ENCODE measurements at places on chromosomes 12 and 14.

DNA sequence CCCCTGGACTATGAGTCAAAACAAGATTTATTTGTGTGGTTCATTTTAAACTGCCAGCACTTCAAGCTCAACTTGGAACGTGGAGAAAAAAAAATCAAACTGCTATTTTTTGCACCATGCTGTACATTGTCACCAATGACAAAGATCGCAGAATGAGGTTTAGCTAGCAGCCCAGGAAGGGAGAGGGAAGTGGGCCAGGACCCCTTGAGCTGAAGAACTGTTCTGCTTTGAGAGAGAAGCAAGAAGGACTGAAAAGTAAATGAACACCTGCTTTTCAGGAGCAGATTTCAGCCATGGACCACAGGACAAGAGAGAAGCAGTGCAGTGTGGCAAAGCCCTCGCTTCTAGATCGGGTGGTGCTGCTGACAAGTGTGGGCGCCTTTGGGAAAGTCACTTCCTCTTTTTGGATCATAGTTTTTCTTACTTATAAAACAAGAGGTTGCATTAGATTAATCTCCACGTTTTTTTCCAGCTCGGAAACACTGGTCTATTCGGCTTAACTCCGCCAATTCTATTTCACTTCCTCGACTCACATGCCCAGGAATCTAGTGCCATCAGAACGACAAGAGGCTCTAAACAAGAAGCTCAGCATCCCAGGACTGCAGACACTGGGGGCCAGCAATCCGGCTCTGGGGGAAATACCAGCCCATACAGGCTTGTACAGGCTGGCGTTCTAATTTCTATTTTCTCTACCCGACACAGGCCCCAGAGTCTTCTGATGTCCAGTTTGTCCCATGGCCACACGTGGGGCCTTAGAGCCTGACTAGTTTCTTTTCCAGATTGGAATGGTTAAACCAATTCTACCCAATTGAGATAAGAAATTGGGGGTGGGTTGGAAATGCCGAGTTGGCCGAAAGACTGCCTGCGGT, 129.9 kb downstream of the CRACR2A start:
- H3K36me3 ChIP-seq = no peaks in the 10 kb centered on the region
- no peak overlapping the region for H3K4me3 ChIP-seq
- no peak for DNase-seq
- H3K27ac ChIP-seq = no peak overlapping the region

DNA sequence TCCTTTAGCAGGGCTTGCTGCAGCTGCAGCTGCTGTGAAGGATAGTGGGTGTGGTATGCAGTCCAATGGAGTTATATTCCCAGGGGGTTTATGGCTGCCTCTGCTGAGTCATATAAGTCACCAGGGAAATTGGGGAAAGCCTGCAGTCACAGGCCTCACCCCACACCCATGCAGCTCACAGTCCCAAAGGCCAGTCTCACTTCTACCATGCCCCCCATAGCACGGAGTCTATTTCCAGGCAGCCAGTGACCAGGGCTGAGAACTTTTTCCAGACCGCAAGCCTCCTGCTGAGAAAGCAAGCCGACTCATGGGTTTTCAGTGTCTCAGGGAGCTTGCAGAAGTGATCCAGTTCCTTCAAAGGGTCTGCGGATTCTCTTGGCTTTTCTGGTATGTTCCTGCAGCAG, 322.4 kb upstream of the CLEC14A start:
- no peaks in the 10 kb centered on the region for H3K27me3 ChIP-seq
- no peaks in the 10 kb centered on the region for H3K36me3 ChIP-seq
- H3K4me3 ChIP-seq = no peak overlapping the region
- no peaks in the 10 kb centered on the region for H3K4me1 ChIP-seq
- H3K27ac ChIP-seq = no peak overlapping the region
- no peak for DNase-seq

GRCh38 chr12:45789025-45789424, 59.5 kb downstream of the ARID2 start:
- H3K27me3 ChIP-seq = no peaks in the 10 kb centered on the region
- peaks cover 6% of the 10 kb centered on the region for H3K4me1 ChIP-seq
- DNase-seq = peak; percentile 17
- H3K4me3 ChIP-seq = no peak overlapping the region
- no peak overlapping the region for H3K27ac ChIP-seq
- H3K36me3 ChIP-seq = no peaks in the 10 kb centered on the region

GRCh38 chr12:122894193-122895121, 1.5 kb downstream of the VPS37B start:
- no peaks in the 10 kb centered on the region for H3K36me3 ChIP-seq
- H3K27me3 ChIP-seq = no peaks in the 10 kb centered on the region
- H3K27ac ChIP-seq = peak overlapping the region; percentile 95
- no peak for DNase-seq
- peaks cover 61% of the 10 kb centered on the region for H3K4me1 ChIP-seq

- H3K36me3 ChIP-seq = no peaks in the 10 kb centered on the region
- no peaks in the 10 kb centered on the region for H3K4me1 ChIP-seq
- no peak overlapping the region for H3K4me3 ChIP-seq
- no peak overlapping the region for H3K27ac ChIP-seq
- DNase-seq = no peak
Observed at GRCh38 chr14:34794941-34795340, 80.2 kb downstream of the BAZ1A start.

DNA sequence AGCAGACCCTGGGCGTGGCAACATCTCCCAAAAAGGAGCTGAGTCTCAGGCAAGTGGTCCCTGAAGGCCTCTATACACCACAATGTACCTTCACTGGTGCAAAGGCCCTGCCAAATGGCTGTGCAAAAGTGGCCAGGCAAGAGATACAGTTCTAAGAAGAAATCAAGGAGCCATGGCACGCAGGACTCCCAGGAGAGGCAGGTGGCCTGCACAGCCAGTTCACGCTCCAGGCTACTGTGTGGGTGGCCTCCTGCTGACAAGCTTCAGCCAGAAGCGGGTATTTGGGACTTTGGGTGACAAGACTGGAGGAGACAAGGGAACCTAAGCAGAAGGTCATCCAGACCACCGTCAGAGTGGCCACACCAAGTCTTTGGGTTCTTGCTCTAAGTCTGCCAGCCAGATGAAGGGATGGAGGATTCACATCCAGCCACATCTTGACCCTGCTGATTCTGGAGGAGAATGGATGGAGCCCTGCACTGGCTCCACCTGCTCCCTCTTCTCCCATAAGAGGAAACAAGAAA, 20.5 kb upstream of the ZFP36L1 start:
- no peaks in the 10 kb centered on the region for H3K36me3 ChIP-seq
- DNase-seq = no peak
- no peaks in the 10 kb centered on the region for H3K27me3 ChIP-seq
- H3K4me1 ChIP-seq = peaks cover 44% of the 10 kb centered on the region
- H3K4me3 ChIP-seq = no peak overlapping the region
- H3K27ac ChIP-seq = peak overlapping the region; percentile 98

DNA sequence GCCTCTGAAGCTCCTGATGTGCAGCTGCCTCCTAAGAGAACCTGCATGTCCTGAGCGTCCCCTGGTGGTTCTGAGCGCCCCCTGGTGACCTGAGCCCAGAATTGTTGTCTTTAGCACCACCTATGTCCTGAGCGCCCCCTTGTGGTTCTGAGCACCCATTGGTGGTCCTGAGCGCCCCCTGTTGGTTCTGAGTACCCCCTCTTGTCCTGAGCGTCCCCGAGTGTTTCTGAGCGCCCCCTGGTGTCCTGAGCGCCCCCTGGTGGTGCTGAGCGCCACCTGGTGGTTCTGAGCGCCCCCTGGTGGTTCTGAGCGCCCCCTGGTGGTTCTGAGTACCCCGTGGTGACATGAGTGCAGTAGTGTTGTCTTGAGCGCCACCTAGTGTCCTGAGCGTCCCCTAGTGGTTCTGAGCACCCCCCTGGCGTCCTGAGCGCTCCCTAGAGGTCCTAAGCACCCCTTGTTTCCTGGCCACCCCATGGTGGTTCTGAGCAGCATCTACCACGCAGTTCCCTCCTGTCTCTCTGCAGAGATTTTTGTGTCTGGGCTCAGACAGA, 782.5 kb downstream of the TMEM121 start:
- no peaks in the 10 kb centered on the region for H3K36me3 ChIP-seq
- H3K4me3 ChIP-seq = no peak overlapping the region
- H3K27ac ChIP-seq = no peak overlapping the region
- no peak for DNase-seq
- H3K27me3 ChIP-seq = no peaks in the 10 kb centered on the region

DNA sequence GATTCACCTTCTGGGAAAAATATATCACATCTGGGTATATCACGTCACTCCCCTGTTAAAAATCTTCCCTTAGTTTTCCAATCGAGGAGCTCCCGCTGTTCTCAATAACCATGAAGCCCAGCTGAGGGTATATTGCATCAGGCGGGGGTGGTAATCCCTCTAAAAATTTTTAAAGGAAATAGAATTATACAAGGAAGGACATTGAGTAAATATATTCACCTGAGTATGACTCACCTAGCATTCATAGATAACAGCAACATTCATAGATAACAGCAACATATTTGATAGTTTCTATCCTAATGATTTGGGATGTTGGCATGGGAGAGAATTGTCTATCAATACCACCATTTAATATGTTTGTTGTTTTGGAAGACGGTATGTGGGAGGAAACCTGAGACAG, 473.6 kb downstream of the RMST start:
- no peak overlapping the region for H3K4me3 ChIP-seq
- no peak overlapping the region for H3K27ac ChIP-seq
- no peaks in the 10 kb centered on the region for H3K4me1 ChIP-seq
- no peaks in the 10 kb centered on the region for H3K36me3 ChIP-seq
- H3K27me3 ChIP-seq = no peaks in the 10 kb centered on the region

DNA sequence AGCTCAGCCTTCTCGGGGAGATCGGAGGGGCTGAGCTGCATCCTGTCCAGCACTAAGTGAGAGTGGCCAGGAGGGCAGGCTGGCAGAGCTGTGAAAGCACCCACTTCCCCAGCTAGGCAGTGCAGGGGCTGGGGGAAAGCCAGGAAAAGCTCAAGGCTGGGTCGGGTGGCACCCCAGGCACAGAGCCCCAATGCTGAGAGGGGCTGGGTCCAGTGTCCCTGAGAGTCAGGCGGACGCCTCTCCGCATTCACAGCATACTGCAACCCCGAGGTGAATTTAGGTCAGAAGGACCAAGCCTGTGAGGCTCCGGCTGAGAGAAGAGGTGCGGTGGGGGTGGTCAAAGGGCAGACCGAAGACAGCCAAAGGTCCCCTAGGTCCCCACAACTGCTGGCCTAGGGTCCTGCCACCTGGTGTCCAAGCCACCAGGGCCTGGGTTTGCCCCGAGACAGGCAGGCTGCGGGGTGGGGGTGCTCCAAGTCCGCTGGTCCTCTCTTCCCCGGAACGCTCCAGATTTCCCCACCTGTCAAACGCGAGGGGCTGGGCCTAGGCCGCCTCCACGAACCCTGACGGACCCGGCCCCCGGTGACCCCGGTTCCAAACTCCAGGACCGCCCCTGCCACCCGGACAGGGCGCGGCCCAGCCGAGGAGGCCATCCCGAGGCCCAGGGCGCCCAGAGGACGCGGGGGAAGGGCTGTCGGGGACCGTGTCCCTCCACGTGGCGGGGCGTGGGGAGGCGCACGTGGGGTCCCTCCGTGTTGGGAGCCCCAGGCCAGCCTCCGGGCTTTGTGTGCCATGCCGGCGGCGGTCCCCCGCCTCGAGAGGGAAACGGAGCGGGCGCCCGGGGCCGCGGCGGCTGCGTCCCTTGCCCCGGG, 527 bp downstream of the CAMKK2 start:
- H3K27ac ChIP-seq = peak overlapping the region; percentile 91
- DNase-seq = no peak
- peaks cover 22% of the 10 kb centered on the region for H3K4me1 ChIP-seq
- H3K27me3 ChIP-seq = no peaks in the 10 kb centered on the region
- peak overlapping the region; percentile 97 for H3K4me3 ChIP-seq

DNA sequence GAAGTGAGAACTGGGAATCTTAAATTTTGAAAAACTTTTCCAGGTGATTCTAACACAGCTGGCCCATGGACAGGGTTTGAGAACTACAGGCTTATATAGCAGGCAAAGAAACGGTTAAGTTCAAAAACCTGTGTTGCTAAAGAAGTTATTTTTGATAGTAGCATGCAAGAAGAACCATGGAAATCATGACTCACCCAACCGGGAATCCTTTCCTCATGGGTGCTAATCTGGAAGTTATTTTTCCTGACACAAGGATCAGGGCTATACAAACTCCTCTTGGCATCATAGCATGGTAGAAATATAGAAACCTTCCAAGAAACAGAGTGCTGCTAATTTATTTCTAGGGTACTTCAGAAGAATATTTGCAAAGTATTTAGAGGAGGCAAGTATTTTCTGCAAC, 588.7 kb downstream of the CCER1 start:
- H3K4me3 ChIP-seq = no peak overlapping the region
- no peak overlapping the region for H3K27ac ChIP-seq
- no peaks in the 10 kb centered on the region for H3K4me1 ChIP-seq
- no peaks in the 10 kb centered on the region for H3K36me3 ChIP-seq
- no peaks in the 10 kb centered on the region for H3K27me3 ChIP-seq

GRCh38 chr12:10182354-10183049, 3.7 kb downstream of the TMEM52B start:
- H3K27ac ChIP-seq = no peak overlapping the region
- peaks cover 7% of the 10 kb centered on the region for H3K4me1 ChIP-seq
- no peak overlapping the region for H3K4me3 ChIP-seq
- H3K36me3 ChIP-seq = no peaks in the 10 kb centered on the region

GRCh38 chr12:40727774-40728483, 35.7 kb downstream of the CNTN1 start:
- H3K27me3 ChIP-seq = no peaks in the 10 kb centered on the region
- no peak overlapping the region for H3K27ac ChIP-seq
- DNase-seq = no peak
- H3K4me3 ChIP-seq = no peak overlapping the region
- no peaks in the 10 kb centered on the region for H3K36me3 ChIP-seq
- no peaks in the 10 kb centered on the region for H3K4me1 ChIP-seq

DNA sequence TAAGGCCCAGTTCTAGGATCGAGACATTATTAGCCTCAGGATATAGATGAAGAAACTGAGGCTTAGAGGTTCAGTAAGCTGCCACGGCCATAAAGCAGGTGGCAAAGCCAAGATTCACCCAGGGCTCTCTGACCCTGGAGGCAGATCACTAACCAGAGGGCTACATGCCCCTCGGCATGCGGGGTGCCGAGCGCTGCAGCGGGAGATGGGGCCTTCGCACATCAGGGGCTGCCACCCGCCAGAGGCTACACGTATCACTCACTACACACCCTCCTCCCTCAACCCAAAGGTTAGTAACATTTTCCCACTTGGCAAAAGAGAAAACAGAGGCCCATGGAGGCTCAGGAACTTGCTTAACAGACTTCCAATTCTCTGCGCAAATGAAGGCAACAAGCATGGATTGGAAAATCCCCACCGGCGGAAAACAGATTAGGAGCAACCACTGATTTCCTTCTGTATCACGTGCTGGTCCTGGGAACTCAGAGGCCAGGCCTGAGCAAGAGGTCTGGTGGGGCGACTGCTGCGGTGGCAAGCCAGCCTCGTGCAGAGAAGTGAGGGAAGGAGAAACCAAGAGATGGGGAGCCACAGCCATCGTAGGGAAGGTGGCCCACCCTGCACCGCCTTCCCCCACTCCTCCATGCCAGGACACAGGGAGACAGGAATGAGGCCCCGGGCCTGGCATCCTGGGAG, 6.0 kb downstream of the CCDC85C start:
- H3K36me3 ChIP-seq = no peaks in the 10 kb centered on the region
- H3K4me3 ChIP-seq = no peak overlapping the region
- no peak for DNase-seq
- H3K4me1 ChIP-seq = peaks cover 35% of the 10 kb centered on the region
- no peaks in the 10 kb centered on the region for H3K27me3 ChIP-seq
- H3K27ac ChIP-seq = no peak overlapping the region

Data from tibial nerve (tissue), 4 donors.